ENCODE measurements at places on chromosomes 2 and 18.

- DNase-seq: no peak
Observed at GRCh38 chr2:100902817-100903405, 83.0 kb downstream of the NPAS2 start.

- DNase-seq: no peak
Observed at GRCh38 chr2:186294248-186294888, 191.7 kb upstream of the ZC3H15 start.

- DNase-seq: peak; percentile 25
Observed at GRCh38 chr2:157261199-157261782, 3.8 kb downstream of the GALNT5 start.

- no peak for DNase-seq
Observed at GRCh38 chr18:55309249-55309648, 278.7 kb downstream of the TCF4 start.

DNA sequence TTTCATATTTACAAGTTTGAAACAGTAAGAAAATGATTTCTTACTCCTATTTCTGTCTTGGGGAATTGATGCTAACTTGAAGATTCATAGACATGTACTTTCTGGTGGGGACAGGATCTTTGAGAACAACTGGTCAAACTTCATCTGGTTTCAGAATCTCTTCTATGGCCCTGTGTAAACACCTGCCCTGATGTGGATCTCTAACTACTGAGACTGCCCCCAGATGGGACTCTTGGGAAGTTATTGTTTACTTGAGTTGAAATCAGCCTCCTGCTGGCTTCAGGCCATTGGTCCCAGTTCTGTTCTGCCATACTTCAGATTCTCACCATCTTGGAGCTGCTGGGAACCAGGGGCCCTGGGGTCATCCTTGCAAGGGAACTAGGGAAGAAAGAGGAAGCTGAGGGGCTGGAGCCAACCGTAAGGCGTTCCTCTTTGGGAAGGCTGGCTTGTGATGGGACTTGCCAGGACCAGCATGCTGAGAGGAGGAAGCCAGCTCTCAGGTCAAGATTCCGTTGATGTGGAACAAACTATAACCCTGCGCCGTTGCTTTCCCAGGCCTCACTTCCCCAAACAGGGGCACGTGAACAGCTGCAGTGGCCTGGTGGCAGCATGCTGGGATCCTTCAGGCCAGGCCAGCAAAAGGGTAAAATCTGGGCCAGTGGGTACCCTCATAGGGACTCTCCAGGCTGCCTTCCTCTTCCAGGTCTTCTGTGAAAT is 135.5 kb upstream of the CXCR4 start:
- DNase-seq: no peak

DNA sequence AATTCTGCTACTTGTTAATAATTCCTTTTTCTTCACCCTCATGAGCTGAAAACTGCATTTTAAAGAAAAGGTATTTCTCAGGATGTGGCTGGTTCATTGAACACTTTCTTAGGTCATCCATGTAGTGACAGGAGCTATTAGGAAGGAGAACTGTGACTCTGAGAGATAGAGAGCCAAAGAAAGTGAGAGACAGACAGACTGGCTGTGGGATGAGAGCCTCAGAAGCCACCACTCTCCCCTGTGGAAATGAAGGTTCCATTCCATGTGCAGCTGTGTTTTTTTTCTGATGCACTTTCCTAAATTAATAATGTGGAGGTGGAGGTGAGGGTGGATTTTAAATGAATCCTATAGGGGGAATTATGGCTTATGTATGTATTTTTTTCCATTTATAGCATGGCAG is 113.3 kb downstream of the FAM210A start:
- DNase-seq: no peak

DNA sequence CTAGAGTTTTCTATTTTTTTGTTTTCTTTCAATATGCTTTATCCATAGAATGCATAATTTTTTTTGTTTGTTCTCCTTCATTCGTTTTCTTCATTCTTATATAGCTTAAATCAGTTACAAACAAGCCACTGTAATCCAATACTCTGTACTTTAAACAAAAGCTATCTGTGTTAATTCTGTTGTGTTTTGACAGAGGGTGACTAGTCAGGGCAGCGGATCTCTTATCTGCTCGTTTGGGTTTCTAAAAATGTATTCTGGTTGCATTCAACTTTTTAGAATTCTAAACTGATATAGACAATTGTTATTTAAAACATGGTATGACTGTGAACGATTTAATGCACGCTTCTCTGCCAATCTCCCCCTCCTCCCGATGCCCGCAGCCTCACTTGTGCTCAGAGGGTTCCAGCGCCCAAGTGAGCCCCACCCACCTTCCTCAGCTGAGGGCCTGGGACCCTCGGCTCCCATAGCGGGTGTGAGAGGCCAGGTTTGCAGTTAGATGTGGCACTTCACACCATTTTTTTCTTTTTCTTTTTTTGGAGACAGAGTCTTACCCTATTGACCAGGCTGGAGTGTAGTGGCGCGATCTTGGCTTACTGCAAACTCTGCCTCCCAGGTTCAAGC is 44.1 kb downstream of the NCK2 start:
- DNase-seq: no peak

GRCh38 chr2:85096616-85097015 is 36.6 kb upstream of the TCF7L1 start:
- no peak for DNase-seq

DNA sequence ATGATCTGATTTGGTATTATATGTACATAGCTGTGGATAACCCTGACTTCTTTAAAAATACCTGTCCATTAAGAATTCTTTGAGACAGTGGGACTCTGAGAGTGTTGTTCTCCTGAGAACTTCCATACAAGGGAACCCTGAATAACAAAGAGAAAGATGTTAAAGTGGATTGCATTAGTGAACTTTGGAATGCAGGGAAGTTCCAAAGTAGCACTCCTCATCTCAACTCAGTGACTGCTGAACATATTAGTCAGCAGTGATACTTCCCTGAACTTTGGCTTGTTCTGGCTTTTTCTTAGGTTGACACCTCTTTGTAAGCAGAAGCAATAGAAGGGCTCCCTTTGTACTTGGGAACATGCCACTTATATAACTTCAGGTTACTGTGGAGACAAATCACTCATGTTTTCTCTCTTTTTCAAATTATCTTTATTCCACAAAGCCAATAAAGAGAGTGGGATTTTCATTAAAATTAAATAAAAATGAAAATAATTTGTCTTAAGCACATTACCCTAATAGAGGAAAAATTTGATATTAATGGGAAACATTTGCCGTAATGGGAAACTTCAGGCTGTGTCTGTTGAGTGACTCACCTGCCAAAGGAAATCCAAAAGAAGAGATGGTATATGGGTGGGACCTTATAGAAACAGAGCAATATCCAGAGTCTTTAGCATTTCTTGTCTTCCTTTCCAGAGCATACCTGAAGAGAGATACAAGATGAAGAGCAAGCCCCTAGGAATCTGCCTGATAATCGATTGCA is 33.3 kb downstream of the CFLAR start:
- DNase-seq: no peak

- DNase-seq: no peak
Observed at GRCh38 chr2:46666044-46666679, 186.8 kb downstream of the TMEM247 start.

GRCh38 chr2:239262484-239263230 is 138.2 kb downstream of the HDAC4 start:
- no peak for DNase-seq

DNA sequence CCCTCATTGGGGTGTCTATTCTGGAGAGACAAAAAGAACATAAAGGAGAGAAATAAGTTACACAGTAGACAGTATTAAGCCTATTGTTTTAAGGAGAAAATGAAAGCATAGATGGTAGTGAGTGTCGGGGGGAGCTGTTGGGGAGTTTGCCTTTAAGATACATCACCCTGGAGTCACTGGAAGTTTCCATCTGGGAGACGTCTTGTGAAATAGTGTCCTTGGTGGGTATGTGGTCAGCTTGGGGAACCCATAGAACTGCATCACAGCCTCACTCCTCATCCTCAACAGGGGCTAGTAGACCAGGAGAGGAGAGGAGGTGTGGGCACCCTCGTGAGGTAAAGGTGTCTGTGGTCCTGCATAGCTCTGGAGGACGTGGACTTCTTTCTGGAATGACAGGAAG is 60.6 kb downstream of the RNF144A start:
- DNase-seq: no peak

GRCh38 chr2:205568620-205569019 is 113.7 kb upstream of the NRP2 start:
- DNase-seq: no peak

- no peak for DNase-seq
Observed at GRCh38 chr18:7941533-7941932, 374.4 kb downstream of the PTPRM start.

DNA sequence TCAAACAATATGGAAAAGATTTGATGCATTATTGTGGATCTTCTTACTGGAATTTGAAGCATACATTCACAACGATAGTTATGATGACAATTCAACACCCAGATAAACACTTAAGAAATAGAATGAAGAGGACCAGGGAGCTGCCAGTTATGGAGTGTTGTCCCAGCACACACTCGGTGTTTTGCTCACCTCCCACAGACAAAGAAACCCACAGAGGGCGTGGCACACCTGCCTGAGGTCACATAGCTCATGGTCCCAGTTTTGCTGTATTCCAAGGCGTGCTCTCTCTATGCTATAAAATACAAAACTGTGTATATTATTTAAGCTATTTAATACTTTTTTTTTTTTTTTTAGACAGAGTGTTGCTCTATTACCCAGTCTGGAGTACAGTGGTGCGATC is 31.1 kb downstream of the EFR3B start:
- no peak for DNase-seq

- DNase-seq: no peak
Observed at GRCh38 chr2:167386694-167387093, 498.4 kb downstream of the XIRP2 start.

DNA sequence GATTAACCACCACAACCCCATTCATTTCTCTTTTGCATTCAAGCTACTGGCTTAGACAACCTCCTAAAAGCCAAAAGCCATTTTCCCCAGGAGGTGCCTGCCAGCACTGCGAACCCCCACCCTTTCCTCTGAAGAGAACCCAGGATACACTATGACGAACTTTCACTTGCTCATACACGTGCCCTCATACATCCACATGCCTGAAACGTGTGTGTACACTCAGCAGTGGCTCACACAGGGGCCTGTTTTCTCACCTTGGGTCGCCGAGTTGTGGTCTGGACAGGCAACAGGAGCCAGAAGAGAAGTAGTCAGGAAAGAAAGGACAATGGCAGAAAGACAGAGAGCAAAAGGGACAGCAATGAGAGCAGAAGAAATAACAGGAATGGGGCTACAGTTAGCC is 7.4 kb downstream of the DCTN1 start:
- no peak for DNase-seq

DNA sequence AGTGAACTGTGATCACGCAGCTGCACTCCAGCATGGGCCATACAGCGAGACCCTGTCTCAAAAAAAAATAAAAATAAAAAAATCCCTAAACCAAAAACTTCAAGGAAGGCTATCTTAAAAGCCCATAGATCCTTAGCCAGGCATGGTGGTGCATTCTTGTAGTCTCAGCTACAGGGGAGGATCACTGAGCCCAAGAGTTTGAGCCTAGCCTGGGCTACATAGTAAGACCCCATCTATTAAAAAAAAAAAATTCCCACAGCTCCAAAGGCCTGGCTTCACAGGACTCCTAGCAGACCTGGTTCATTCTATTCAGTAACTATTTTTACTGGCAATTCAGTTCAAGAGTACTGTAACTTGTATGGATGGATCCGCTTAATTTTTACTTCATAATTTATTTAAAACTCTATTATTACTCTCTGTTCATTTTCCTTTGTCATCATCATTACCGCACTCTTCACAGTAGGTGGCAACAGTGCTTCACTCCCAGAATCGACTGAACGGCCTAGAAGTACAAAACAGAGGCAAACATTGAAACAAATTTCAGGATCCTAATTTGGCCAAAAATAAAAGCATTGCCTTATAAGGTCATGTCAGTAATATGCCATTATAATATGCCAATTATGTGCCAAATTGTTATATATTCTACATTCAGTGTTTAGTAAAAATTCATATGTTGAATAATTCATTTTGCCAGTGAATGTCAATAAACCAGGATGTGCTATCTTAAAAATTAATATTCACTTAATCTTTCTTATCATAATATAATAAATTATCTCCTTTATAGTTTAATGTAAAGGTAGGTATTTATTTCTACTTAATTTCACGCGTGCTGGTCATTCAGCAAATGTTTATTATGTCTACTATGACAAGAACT is 14.3 kb upstream of the STAM2 start:
- DNase-seq: no peak

GRCh38 chr2:206968134-206969086 is 29.1 kb downstream of the CPO start:
- DNase-seq: no peak

DNA sequence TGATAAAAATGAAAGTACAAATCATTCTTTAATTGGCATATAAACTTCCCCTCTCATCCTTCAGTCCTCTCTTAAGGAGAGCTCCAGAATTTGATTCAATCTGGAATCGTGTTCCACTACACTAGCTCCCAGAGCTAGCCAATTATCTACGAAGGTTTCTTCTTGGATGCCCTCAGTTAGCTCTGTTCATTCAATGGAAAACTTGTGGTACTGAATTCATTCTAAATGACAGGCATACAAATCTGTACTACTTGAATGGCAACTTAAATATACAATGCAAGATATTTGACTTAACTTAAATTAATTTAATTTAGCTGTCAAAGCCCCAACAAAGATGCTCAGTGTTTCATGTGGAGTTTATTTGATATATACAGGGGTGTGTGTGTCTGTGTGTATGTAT is 1474.2 kb upstream of the CELF4 start:
- DNase-seq: no peak

DNA sequence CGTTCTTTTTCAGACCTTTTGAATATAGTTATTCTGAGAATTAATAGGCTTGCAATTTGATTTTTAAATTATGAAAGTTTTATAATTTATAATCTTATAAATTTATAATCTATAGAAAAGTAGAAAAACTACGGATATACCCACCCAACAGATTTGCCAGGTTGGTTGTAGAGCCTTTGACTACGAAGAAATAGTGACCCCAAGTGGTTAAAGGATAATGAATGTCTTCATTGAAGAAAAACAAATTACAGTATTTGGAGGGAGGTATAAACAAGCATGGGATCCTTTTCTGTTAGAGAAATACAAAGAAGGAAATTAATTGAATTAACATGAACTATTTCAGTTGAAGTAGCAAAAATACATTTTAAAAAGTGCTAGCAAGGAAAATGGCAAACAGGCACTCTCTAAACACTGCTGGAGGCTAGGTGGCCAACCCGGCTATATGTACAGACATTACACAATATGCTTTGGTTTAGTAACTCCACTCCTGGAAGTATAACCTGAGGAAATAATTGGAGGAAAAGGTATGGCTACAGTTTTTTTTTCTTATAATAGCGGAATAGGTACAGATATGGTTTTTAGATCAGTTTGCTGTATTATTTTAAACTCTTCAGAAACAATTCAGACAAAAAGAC is 110.9 kb downstream of the MIB1 start:
- DNase-seq: no peak
